ENCODE measurements at places on chromosomes 6 and 20. TPM values are rescaled to one million over a fixed set of nuclear protein-coding genes. Genes with fewer than 3 reads are reported as not detected.

The TENT5A gene
- 27.9 TPM for total RNA-seq

The MCCD1 gene
- total RNA-seq: not detected

DNA sequence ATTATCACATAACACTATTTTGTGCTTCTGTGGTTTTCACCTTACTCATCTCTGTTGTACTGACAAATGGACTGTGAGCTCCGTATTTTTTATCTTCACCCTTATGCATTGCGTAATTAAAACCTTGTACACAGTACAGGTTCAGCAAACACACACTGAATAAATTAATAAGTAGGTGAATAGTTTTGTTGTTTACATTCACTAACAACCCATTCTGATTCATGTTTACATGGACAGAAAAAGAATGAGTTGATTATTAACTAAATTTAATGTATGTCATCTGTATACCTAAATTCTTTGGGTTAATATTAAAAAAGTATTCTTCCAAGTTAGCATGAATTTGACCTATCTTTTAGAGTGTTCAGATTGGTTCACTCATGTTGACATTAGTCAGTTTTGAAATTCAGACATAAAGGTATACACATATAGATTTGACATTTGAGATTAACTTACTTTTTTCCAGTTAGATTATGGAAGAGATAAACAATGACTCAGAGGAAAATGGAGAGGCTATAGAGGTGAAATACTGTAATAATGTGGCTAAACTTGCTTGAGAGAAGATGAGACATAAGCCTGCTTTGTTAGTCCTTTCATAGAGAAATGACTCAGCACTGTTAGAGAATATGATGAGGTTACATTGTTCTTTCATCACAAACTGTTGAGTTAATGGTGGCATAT is 541.7 kb upstream of the FLRT3 start:
- no peak for DNase-seq

- DNase-seq: no peak
Measured at GRCh38 chr6:163369141-163369540, 45.4 kb upstream of the QKI start.

Data from chondrocyte (in vitro differentiated cells).